ENCODE measurements at places on chromosomes 6 and 20. TPM values are rescaled to one million over a fixed set of nuclear protein-coding genes. Genes with fewer than 3 reads are reported as not detected.

The COL20A1 gene
- total RNA-seq, result not detected

The CTAGE9 gene
- total RNA-seq, result not detected

The TBXT gene
- not detected for total RNA-seq

The LIME1 gene
- total RNA-seq, result 7.0 TPM

The XRN2 gene
- 135 TPM for total RNA-seq

Measured in uterine smooth muscle cell (primary cell).